ENCODE measurements at places on chromosomes 5 and 9. TPM values are rescaled to one million over a fixed set of nuclear protein-coding genes. Genes with fewer than 3 reads are reported as not detected.

GRCh38 chr5:89276566-89277305 lies 393.8 kb upstream of the MEF2C start:
- DNase-seq, result no peak

DNA sequence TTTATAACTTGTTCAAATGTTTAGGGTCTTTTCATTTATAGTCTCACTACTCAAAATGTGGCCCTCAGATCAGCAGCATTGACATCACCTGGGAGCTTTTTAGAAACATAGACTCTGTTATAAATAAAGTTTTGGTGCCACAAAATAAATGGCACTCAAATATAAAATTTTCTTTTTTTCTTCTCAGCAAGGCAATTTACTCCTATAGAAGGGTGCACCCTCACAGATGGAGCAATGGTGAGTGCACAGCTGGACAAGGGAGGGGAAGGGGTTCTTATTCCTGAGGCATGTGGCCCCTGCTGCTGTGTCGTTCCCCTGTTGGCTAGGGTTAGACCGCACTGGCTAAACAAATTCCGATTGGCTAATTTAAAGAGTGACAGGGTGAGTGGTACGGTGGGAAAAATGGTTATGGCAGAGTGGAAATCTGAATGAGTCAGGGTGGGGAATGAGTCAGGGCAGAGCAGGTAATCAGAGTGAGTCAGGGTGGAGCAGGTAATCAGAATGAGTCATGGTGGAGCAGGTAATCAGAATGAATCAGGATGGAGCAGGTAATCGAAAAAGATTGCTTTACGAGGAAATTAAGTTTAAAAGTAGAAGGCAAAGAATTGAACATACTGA lies 31.8 kb upstream of the C7 start:
- DNase-seq, result no peak

DNA sequence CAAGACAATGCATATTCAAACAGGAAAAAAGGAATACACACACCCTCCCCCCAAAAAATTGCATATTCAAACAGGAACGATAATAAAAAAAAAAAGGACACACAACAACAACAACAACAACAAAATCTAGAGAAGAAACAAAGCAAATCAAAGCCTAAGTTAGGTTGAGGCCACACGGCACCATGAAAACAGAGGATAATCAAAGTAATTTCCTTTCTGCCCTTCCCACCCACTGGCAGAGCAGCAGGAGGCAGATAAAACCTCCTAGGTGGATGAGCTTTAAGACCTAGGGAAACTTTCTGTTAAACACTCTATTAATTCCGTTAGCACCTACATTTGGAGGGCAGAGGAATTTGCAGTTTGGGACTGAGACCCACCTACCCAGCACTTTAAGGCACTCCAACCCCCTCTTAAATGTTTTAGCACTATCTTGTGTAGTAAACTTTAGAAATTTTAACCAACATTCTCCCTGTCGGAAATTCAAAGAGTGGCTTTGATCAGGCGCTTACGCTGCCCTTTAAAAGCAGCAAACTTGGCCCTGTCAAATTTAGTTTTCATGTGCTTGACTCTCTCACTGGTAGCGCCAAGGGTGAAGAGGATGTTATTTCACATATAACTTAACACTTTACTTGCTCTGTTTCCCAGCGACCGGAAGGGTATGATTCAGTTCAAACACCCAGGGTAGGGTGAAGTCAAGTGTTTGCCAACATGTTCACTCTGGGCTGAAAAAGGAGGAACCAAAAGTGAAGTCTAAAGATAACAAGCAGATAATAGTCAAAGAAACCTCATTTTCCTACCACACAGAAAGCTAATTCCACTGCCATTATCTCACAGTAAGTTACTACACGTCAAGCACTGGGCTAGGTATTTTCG lies 9.2 kb downstream of the ENC1 start:
- DNase-seq, result no peak

The PCDHA7 gene
- 1.4 TPM for total RNA-seq

- DNase-seq, result no peak
Observed at GRCh38 chr9:123470121-123470782, 114.3 kb downstream of the CRB2 start.

DNA sequence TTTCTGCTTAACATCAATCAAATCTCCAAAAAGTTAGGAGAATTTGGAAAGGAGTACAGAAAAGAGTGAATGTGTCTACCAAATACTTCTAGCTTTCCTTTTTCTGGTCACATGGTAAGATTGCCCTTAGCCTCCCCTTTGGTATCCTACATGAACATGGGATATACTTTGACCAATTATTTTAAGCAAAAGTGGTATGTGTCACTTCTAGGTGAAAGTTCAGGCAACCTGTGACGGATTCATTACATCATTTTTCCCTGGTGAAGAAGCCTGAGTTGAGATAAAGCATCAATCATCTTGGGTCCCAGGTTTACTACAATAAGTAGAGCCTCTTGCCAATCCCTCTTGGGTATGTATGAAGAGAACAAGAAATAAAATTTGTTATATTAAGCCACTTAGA lies 419.2 kb downstream of the PDE4D start:
- no peak for DNase-seq

DNA sequence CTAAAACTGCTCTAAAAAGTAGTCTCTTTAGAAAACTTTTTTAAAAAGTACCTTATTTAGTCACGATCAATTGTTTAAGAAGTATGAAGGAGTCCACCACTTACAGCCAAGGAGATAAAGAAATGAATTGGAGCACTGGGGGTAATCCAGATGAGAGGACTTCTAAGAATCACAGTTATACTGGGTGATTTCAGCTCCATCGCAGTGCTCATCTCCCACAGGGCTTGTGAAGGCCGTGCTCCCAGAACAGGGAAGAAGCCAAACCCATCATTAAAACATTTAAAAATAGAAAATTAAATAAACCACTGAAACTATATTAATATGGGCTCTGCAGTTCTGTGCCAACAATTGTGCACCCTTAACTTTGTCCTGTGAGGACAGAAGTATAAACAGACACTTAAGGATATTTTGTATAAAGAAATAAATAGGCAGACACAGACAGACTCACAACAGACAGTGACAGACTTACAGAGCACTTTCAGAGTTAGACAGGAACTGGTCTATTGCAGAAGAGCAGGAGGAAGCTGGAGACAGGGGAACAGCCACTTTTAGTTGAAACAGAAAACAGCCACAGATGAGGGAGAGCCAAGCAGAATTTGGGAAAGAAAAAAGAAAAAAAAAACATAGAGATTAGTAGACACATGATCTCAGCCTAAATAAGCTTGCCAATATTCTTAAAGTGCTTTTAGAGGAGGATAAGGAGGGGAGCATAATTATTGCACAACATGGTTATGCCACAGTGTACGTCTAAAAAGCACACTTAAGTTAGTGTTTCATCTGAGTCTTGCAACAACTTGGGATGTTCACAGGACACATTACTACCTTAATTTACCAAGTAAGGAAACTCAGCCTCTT lies 81.8 kb downstream of the FBXO38 start:
- no peak for DNase-seq
